Cardiac fibroblast (primary cell): ENCODE measurements at places on chromosomes 2 and 18.
A peak's percentile ranks its signal among the peaks of the same experiment; 100 is the strongest.

GRCh38 chr2:128236491-128237035 is 82.1 kb downstream of the HS6ST1 start:
- peak; percentile 75 for DNase-seq

DNA sequence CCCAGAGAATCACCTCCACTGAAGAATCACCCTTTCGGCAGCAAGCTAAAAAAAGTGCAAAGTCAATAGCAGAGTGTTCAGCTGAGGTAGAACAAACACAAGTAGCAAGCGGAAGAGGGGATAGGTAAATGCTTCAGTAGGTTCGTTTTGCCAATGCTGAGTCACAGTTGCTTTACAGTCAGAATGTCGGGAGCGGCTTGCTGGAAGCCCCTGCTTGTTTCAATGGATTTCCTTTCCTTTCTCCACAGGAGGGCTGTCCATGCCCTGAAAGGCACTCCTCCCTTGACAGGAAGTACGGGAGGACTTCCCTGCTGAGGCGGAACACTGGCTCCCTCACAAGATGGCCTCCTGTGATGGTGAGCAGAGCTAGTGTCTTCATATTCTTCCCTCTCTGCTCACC is 146.2 kb upstream of the LYPD1 start:
- DNase-seq = no peak

- no peak for DNase-seq
These were observed 11.9 kb downstream of the SDC1 start for GRCh38 chr2:20212871-20213503.

- DNase-seq = peak; percentile 24
These were observed 82.0 kb downstream of the CTAGE1 start for GRCh38 chr18:22335731-22336198.

DNA sequence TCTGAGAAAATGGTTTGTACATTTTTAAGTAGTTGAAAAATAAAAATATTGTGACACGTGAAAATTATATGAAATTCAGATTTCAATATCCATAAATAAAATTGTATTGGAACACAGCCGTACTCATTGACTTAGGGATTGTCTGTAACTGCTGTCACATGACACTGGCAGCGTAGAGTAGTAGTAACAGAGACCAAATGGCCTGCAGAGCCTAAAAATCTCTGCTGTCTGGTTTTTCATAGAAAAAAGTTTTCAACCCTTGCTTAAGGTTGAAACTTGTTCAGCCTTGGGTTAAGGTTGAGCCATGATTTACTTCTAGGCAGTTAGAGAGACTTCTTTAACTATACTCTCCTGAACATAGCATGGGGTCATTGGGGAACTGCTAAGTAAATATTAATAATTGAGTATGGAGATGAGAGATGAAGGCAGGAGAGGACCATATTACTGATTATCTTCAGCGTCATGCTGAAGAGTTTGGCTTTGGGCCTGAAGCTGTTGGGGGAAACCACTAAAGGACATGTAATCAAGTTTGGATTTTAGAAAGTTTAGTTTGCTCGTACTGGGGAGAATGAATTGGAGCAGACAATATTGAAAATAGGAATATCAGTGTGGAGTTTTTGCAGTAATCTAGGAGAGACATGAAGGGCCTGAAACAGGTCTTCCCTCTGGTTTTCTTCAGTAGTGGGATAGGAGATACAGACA is 16.2 kb downstream of the EML4 start:
- peak; percentile 46 for DNase-seq
